ENCODE measurements at places on chromosomes 13 and 19.

DNA sequence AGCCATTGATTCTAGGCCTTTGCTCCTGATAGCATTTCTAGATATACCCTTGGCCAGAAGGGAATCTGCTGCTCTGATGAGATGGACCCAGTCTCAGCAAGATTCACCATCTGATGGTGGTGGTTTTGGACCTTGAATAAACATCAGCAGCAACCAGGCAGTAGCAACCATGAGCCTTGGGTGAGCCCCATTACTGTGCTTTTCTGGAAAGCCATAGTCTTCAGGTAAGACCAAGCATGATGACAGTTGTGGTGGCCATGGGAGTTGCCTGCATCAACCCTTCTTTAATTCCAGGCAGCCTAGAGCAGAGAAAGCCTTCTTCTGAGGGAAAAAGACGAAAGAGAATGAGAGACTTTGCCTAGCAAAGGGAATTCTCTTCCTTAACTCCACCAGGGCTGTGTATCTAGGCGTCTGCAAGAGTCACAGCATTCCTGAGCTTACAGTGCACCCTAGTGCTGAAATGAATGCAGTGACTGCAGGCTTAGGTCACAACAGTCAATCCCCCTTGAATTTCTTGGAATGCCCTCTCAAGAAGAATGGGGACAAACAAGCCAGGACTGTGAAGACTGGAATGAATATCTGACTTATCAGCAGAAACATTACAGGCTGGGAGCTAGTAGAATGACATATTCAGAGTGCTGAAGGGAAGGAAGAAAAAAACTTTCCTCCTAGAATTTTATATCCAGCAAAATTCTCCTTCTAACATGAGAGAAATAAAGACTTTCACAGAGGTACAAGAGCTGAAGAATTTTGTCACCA is 942.4 kb upstream of the PCDH20 start:
- no peak for DNase-seq

GRCh38 chr13:23620211-23620610 is 50.0 kb downstream of the TNFRSF19 start:
- DNase-seq: no peak

GRCh38 chr13:59492030-59492636 is 671.6 kb downstream of the DIAPH3 start:
- no peak for DNase-seq

DNA sequence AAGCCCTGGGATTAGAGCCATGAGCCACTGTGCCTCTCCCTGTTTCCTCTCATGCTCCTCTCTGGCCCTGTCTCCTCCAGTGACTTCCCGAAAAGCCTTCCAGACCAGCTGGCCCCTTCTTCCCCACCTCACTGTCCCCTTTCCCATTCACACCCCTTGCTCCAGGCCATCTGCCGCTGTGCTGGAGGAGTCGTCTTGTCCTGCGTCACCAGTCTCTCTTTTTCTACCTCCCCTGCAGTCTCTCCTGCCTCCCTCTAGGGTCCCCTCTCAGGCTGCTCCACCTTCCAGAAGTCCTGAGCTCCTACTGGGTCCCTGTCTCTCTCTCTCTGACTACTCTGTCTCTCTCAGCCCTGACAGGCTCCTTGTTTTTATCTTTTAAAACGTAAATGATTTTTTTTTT is 5.3 kb upstream of the FFAR1 start:
- DNase-seq: no peak

- DNase-seq: no peak
Measured at GRCh38 chr19:29805031-29805965, 6.5 kb upstream of the CCNE1 start.

GRCh38 chr13:113945857-113946408 is 27.9 kb downstream of the C13orf46 start:
- DNase-seq: no peak

DNA sequence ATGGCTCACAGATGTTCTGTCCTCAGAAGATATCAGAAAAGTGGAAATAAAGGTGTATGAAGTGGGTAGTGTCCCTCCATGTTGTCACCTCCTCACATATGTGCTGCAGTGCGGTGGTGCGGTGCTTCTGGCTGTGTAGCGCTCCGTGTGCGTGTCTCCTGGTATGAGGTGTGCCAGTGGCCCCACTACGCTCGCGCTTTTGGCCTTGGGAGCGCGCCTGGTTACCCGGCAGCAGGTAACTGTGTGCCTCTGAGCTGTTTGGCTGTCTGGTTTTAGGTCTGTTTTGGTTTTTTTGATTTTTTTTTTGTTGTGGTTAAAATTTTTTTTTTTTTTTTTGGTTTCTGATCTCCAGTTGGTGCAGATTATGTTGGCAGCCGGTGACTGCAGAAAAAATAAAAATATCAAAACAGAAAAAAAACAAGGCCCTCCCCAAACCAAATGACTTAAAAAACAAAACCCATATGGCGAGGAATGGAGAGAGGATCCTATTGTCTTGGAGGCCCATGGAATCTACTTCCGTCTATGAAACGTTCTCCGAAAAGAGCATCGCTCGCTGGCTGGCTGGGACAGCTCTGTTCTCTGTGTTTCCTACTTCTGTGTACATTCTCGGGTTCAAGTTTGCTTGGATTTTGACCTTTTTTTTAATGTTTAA is 7.9 kb downstream of the HNRNPL start:
- no peak for DNase-seq

- DNase-seq: no peak
Measured at GRCh38 chr13:77545626-77546412, 10.3 kb downstream of the SCEL start.

- peak; percentile 64 for DNase-seq
Measured at GRCh38 chr13:51397262-51397941, 55.4 kb downstream of the INTS6 start.

GRCh38 chr13:30963791-30964190 is 31.3 kb downstream of the TEX26 start:
- no peak for DNase-seq

GRCh38 chr19:37986048-37986750 is 79.2 kb downstream of the SIPA1L3 start:
- DNase-seq: no peak

DNA sequence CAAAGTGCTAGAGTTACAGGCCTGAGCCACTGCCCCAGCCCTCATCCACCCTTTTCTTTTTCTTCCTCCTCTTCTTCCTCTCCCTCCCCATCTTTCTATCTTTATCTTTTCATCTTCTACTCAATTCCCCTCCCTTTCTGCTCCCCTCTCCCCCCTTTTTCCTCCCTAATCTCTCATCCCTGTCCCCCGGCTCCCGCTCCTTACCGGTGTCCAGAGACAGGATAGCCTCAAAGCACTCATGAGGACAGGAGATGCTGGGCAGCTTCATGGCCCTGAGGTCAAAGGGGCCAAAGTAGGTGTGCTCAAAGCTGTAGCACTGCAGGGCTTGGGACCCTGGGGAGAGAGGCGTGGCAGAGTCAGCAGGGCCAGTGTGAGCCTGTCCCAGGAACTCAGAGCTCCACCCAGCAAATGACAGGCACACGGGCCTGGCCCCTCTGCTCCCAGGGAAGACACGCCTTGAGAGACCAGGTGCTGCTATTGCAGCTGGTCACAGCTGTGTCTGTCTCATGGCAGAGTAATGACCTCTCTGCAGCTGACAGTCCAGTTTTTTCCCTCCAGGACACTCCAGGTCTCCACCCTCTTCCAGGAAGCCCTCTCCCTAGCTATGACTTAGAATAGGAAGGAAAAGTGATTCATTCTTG is 2.6 kb downstream of the LYPD5 start:
- DNase-seq: no peak

DNA sequence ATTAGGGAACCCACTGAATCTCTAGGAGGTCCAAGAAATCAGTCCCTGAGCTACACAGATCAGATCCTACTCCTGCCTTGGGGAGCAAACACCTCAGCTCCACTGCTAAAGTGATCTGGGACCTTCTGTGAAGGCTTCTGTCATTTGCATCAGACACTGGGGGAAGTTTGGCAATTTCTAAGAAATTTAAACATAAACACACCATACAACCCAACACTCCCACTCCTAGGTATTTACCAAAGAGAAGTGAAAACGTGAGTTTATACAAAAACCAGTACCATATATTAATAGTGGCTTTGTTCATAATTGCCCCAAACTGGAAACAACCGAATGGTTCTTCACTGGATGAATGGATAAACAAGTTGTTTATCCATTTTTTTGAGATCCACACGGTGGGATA is 7.3 kb upstream of the TYROBP start:
- no peak for DNase-seq

- DNase-seq: no peak
Measured at GRCh38 chr19:17329366-17330261, 5.0 kb downstream of the ANO8 start.

Measured in SJSA1 (cell line).